Hepatic stellate cell (primary cell): ENCODE measurements at places on chromosomes 4 and X.

- DNase-seq = no peak
Observed at GRCh38 chr4:26803211-26803861, 57.3 kb upstream of the STIM2 start.

DNA sequence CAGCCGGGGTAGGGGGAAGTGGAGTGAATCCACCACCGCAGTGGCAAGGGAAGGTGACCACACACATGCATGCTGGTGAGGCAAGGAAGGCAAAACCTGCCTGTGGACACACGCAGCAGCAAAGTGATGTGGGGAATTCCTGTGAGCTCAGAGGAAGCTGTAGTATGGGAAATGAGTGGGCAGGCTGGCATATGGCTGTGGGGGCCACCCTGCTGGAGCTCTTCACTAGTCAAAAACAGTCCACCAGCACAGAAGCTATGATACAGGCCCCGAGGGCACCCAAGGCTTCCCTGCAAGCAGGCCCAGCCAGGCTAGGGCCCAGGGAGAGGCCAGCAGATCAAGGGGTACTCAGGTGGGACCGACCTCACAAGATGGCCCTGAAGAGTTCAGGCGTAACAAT is 239.1 kb downstream of the CHM start:
- DNase-seq = no peak

GRCh38 chr4:110216129-110216528 is 17.7 kb upstream of the ELOVL6 start:
- no peak for DNase-seq

GRCh38 chrX:39809331-39809730 is 288.4 kb downstream of the BCOR start:
- DNase-seq = peak; percentile 61

- no peak for DNase-seq
Observed at GRCh38 chrX:140510895-140511295, 6.0 kb upstream of the SOX3 start.
